Aorta (tissue), 5 donors: ENCODE measurements at places on chromosomes 1 and 21. TPM values are rescaled to one million over a fixed set of nuclear protein-coding genes. Genes with fewer than 3 reads are reported as not detected.

The TCEANC2 gene
- total RNA-seq = 3.5 TPM

The GPR25 gene
- total RNA-seq = not detected

The IQCC gene
- 0.62 TPM for total RNA-seq

The TEDDM1 gene
- total RNA-seq = not detected

GRCh38 chr21:43467785-43468184, 40.9 kb upstream of the SIK1 start:
- no peak for DNase-seq

GRCh38 chr1:89930579-89930978, 64.3 kb upstream of the ZNF326 start:
- DNase-seq = no peak

DNA sequence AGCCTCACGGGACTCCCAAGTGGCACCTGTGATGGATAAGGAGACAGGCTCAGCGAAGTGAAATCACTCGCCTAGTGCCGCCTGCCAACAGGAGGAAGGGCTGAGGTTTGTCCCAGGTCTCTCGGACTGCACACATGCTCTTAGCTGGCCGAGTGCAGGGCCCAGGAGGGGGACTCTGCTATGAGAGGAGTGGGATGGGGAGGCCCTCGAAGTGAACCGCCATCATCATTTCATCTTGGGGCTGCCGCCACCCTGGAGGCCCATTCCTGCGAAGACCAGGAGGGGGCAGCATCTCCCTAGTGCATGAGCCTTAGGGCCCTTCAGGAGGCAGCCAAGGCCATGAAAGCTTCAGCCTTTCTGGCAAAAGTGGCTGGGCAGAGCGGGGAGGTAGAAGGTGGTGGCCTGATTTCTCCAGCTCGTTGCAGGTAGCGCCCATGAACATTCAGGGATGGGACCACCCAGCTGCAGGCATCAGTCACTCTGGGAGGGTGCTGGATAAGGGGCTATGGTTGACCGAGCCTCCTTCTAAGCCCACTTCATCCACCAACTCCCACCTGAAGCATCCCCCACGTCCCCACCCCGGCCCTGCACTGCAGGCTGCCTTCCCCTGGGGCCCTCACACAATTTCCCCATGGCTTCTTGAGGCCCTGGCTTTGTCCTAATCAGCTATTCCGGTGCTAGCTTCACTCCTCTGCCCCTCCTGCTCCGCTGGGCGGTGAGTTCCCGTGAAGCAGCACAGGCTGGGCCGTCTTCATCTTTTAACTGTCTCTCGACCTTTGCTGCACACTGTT, 17.2 kb upstream of the RASSF5 start:
- DNase-seq = peak; percentile 93

- DNase-seq = peak; percentile 63
Measured at GRCh38 chr1:3454811-3455618, 550 bp downstream of the ARHGEF16 start.

GRCh38 chr1:81805537-81806431, 5.0 kb downstream of the ADGRL2 start:
- no peak for DNase-seq

DNA sequence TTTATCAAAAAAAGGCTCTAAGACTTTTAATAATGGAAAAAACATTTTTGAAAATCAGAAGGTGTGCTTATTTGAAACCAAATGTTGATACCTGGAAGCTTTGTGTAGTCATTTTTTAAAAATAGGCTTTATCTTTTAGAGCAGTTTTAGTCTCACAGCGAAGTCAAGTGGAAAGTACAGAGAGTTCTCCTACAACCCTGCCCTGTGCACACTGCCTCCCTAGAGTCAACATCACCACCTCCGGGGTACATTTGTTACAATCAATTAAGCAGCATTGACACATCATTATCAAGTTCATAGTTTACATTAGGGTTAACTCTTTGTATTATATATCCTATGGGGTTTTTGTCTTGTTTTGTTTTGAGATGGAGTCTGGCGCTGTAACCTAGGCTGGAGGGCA, 10.7 kb upstream of the ERO1B start:
- DNase-seq = no peak

GRCh38 chr1:223631956-223632355, 33.5 kb downstream of the CAPN8 start:
- no peak for DNase-seq

DNA sequence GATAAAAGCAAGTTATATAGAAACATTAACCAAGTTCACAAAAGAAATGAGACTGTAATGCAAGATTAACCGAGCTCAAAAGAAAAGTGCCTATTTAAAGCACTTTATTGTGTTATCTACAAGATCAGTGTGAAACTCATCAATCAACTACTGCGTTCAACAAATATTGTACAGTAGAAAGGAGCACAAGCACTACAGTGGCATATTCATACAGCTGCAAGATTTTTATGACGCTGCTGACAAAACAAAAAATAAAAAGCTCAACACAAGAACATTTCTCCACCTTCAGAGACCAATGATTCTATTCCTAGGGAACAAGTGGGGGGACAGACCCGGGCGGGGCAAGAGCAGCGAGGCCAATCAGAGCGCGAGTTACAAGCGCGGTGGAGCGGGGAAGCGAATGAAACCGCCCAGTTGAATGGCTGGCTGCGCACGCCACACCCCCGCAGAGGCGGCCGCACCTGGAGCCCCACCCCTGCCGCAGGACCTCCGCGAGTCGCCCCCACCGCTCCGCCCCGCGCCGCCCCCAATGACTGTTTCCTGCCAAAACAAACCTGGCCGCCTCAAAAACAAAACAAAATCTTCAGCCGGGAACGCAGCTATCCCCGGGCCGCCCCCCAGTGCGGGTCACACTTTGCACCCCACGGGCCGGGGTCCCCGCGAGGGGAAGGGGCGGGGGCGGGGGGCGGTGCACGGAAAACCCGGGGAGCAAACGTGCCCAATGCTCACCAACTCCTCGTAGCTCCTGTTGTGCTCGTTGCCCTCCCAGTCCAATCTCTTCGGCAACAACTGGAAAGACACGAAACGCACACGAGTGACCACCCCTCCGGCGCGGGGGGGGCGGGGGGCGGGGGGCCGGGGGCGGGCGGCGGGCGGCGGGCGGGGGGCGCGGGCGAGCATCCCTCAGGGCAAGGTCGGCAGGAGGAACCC, 1.1 kb downstream of the BRWD1 start:
- DNase-seq = peak; percentile 95

GRCh38 chr1:51679435-51679834, 62.5 kb downstream of the OSBPL9 start:
- no peak for DNase-seq

DNA sequence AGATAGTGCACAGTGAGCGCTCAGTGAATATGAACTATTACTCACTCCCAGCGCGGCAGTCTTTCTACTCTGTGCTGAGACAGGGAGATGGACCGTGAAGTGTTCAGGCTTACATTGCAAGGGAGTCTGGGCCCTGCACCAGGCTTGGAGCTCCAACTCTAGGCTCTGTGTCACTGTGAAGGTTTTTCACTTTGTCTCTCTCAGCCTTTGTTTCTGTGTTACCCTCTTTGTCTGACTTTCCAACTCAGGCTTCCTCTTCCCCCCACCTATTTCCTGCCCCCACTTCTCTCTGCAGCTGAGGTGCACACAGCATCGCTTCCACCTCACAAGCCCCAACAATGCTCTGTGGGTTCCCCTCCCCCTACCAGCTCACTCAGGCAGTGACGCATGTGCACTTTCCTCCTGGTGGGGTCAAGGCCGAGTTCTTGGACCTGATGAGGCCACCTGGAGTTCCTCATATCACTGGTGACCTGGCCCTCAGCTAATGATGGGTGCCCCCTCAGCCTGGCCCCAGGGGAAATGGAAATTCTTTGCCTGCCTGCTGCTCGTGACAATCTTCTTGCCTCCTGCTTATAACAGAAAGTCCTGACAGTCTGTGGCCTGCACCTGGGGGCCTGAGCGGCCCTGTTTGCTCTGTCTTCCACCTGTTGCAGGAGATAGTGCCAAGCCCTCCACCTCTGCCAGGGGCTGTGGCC, 1.1 kb upstream of the LCK start:
- DNase-seq = no peak

- no peak for DNase-seq
Measured at GRCh38 chr1:241637604-241638003, 2.6 kb downstream of the CHML start.

DNA sequence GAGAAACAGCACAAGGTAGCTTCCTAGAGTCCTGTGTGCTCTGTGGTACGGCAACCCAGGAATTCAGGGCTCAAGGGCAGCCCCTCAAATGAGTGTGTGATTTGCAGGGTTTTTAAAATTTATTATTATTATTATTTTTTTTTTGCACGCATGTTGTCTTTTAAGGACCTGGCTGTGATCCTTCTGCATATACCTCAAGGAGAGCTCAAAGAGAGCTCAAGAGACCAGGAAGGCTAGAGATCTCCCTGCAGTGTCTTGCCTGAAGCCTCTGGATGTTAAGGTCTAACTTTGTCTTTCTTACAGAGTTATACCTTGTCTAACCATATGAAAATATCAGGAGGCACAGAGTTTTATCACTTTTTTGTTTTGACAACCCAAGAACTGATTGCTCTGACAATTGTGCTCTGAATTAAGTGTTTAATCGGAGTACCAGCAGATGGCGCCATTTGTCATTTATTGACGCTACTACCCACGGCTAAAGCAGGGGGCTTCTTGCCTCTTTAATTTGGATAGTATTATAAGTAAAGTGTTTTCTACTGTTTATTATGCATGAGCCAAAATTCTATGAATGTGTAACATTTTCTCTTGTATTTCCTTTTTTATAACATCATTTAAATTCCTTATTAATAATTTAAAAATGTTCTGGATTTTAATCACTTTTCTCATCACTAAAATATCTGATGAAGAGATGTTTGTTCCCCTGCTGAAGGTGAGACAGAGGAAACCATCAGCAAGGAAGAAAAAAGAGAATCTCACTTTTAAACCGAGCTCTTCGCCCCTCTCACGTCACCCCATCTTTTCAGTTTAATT, 35.8 kb upstream of the LMO4 start:
- DNase-seq = no peak

DNA sequence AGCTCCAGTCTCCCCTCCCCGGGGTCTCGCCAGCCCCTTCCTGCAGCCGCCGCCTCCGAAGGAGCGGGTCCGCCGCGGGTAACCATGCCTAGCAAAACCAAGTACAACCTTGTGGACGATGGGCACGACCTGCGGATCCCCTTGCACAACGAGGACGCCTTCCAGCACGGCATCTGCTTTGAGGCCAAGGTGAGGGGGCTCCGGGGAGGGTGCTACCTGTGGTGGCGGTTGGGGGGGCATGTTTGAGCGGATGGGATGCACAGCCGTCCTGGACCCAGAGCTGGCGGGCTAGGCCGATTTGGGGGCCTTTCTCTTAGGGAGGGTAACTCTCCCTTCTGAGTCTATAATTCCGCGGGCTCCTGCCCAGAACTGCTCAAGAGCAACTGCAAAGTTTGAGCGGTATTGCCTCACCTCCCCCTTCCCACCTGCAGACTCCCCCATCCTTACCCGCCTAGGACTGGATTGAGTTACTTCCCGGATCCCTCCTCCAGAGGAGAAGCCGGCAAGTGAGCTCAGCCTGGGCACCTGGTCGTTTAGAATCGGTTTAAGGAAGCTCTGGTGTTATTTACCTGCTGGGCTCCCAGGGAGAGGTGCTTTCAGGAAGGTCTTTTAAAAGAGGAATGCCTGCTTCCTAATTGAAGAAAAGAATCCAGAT, 730 bp downstream of the NOS1AP start:
- no peak for DNase-seq
